PC-3 (cell line): ENCODE measurements at places on chromosomes 6 and 20.

GRCh38 chr20:63469713-63470101 lies 2.7 kb downstream of the KCNQ2 start:
- DNase-seq: no peak

GRCh38 chr20:17849138-17849900 lies 119.3 kb downstream of the SNX5 start:
- DNase-seq: no peak

- no peak for DNase-seq
Observed at GRCh38 chr6:124901084-124901483, 61.2 kb upstream of the RNF217 start.

- no peak for DNase-seq
Observed at GRCh38 chr6:169312658-169313346, 59.2 kb upstream of the THBS2 start.

- DNase-seq: peak; percentile 96
Observed at GRCh38 chr20:47317127-47317895, 39.2 kb downstream of the ZMYND8 start.

DNA sequence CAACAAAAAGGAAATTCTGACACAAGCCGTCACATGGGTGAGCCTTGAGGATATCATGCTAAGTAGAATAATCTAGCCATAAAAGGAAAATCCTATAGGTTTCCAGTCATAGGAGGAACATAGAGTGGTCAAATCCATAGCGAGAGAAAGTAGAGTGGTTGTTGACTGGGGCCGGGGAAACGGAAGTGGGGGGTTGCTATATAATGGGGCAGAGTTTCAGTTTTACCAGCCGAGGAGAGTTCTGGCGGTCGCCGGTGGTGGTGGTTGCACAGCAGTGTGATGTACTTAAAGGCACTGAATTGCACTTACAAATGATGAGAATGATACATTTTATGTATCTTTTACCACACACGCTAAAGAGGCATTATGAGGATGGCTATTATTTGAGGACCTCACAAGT lies 4.9 kb downstream of the GPR31 start:
- DNase-seq: no peak

DNA sequence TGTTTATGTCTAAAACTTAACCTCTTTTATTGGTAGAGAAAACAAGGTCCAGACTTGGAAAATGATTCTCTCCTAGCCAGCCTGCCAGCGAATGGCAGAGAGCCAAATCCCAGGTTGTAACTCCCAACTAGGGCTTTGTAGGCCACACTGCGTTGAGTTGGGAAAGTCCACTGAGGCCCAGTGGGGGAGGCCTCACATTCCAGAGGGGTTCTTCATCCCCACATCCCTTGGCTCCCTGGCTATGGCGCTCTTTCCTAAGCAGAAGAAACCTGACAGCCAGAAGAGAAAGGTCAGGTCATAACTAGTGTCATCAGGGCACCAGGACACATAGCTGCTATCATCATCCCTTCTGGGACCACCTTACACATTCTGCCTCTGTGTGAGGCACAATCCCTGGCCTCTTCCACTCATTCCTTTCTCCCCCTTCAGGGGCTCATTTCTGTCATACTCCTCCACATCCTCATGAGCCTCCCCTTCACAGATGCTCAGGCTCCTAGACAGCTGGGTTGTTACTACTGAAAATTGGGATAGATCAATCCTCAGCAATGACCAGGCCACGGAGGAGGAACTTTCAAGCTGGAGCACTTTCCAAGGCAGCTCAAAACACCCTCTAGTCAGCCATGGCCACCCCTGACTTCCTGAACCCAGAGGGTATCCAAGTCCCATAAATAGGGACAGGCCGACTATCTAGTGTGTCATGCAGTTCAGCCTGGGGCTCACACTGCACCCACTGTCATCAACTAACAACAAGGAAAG lies 48.6 kb downstream of the TCP11 start:
- DNase-seq: no peak

- DNase-seq: no peak
Observed at GRCh38 chr6:93317592-93317991, 101.8 kb downstream of the EPHA7 start.

- no peak for DNase-seq
Observed at GRCh38 chr6:72623808-72624207, 1.9 kb downstream of the KCNQ5 start.

GRCh38 chr6:25112322-25112773 lies 166.8 kb upstream of the CARMIL1 start:
- DNase-seq: no peak

DNA sequence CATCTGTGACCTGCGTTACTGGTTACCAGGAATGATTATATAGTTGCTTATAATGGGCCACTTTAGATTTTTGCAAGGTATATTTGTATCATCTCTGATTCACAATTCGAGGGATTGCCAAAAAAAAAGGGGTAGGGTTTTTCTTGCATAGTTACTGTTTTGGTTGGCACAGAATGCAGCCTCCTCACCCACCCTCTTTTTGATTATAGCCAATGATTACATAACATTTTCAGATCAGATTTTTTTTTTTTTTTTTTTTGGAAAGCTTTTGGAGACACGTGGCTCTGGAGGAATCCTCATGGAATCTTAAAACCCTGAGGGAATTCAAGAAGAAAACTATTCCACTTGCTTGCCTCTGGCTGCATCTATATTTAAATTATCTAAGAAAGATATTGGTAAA lies 53.7 kb downstream of the UST start:
- DNase-seq: peak; percentile 70

GRCh38 chr20:4131911-4132310 lies 116.6 kb upstream of the RNF24 start:
- no peak for DNase-seq

- no peak for DNase-seq
Observed at GRCh38 chr20:63570281-63571086, 3.6 kb downstream of the HELZ2 start.

DNA sequence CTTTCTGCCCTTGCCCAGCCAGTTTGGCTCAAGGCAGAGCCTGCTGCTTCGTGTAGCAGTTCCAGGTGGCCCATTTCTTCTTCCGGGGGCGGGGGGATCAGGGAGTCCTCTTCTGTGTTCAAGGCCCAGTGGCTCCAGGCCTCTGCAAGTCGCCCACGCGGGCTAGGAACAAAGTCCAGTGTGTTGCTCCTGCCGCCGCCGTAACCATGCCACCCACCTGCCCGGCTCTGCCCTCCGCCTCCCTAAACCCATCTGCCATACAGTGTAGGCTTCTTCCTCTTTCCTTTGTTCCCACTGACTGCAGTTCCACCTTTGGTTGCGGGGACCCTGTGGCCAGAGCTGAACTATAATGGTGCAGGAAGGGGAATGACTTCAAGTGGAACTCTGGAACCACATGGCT lies 43.9 kb upstream of the SRF start:
- no peak for DNase-seq

- DNase-seq: no peak
Observed at GRCh38 chr20:18724077-18724476, 89.5 kb upstream of the SCP2D1 start.

- no peak for DNase-seq
Observed at GRCh38 chr6:125899726-125900182, 56.8 kb upstream of the HINT3 start.

- no peak for DNase-seq
Observed at GRCh38 chr6:156853733-156854132, 76.6 kb downstream of the ARID1B start.

DNA sequence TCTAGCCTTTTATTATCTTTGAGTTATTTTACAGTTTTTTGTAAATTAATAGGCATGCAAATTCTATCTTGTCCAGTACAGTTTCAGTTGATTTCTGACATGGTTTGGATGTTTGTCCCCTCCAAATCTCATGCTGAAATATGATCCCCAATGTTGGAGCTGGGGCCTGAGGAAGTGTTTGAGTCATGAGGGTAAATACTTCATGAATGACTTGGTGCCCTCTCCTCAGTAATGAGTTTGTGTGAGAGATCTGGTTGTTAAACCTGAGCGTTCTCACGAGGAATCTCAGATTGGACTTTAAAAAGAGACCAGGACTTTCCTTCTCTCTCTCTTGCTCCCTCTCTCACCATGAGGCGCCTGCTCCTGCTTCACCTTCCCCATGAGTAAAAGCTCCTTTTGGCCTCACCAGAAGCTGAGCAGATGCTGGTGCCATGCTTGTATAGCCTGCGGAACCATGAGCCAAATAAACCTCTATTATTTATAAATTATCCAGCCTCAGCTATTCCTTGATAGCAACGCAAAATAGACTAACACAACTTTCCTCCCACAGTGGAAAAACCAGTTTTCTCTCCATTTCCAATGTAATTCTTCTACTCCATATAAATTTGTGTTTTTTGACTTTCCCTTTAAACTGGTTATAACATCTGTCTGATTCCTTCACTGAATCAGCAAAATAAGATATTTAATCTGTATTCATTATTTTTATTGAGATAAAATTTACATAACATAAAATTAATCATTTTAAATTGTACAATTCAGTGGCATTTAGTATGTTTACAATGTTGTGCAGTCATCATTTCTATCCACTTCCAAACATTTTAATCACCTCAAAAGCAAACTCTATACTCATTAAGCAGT lies 78.7 kb upstream of the PRSS16 start:
- peak; percentile 87 for DNase-seq

DNA sequence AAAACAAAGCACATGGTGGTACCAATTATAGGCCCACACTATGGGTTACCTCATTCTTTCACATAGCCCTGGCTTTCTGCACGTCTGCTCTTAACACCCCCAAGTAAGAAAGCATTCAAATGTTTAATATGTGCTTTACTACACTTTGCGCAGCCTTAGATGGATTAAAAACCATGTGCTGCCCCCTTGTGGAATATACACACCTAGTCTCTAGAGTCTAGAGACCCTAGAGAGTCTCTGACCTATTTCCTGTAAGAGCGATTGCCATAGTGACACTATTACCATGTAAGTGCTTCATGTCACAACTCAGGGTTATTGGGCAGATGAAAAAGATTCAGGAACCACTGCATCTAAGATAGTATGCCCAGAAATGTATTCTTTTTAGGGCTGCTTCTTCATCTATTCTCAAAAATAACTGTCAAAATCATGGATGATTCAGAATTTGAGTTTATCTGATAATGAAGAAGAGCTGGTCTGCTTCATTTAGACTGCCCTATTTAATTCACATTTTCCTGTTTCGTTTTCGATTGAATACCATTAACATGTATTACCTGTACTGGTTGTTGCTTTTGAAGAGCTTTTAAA lies 186.3 kb downstream of the ADGB start:
- DNase-seq: peak; percentile 66

- DNase-seq: no peak
Observed at GRCh38 chr20:50188287-50188688, 2.3 kb upstream of the CEBPB start.

DNA sequence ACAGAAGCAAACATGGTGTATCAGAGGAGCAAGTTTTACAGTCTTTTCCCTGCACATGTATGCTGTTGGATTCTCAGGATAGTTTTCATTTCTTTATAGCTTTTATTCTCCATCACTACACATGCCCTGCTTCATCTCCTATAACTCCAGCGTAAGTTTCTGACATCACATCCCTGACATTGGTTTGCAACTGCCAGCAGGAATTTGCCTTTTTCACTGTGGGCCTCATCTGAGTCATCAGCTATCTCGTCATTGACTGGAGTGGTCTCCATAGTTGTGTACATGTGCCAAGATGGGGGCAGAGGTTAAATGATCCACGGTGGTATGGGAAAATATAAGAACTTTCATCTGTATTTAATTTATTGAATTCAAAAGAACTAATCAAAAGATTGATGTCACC lies 96.7 kb downstream of the SLX4IP start:
- no peak for DNase-seq

DNA sequence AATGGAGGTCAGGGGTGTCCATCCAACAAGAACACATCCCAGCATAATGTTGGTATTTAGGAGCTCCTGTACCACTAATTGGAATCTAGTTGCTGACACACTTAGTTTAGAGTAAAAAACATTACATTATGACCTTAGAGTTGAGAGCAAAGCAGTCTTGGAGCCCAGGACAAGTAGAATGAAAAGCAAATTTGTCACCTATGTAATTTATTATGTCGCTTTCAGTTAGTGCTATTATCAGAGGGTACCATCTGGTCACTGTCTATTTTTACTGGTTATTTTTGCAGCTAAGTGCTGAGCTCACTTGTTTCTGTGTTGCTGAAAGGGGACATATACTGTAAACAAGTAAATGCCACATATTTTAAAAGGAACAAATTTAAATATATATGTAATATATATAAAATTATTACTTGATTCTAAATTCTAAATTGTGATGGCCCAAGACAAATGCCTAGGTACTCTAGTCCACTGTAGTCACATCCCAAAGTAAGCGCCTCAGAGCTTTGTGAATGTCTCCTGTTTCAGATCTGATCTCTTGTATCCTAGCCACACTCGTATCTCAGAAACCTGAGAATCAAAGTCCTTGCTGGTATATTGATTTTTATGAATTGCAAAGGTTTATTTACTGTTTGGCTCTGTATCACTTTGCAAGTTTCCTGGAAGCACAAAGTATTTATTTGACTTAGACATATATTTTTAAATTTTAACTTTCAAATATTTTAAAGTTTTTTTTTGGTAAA lies 148.6 kb upstream of the MAN1A1 start:
- DNase-seq: no peak

DNA sequence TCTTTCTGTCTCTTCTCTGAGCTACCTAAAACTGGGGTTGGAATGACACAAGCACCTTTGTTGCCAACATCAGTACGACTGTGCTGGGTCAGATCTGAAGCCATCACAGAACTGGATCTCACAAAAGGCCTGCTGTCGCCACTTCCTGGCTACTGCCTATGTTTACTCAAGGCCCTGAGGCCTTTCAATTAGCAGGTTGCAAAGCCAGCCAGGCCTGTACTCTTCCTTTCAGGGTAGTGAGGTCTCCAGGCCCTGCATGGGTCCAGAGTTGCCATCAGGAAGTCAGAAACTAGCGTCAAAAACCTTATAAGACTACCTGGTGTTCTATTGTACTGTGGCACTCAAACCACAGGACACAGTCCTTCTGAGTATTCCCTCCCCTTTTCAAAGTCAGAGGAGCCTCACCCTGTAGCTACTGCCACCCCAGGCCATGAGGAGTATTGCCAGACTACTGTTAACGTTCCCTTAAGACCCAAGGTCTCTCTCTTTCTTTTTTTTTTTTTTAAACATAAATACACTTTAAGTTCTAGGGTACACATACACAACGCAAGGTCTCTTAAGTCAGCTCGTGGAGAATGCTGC lies 937.4 kb upstream of the GJE1 start:
- DNase-seq: no peak

DNA sequence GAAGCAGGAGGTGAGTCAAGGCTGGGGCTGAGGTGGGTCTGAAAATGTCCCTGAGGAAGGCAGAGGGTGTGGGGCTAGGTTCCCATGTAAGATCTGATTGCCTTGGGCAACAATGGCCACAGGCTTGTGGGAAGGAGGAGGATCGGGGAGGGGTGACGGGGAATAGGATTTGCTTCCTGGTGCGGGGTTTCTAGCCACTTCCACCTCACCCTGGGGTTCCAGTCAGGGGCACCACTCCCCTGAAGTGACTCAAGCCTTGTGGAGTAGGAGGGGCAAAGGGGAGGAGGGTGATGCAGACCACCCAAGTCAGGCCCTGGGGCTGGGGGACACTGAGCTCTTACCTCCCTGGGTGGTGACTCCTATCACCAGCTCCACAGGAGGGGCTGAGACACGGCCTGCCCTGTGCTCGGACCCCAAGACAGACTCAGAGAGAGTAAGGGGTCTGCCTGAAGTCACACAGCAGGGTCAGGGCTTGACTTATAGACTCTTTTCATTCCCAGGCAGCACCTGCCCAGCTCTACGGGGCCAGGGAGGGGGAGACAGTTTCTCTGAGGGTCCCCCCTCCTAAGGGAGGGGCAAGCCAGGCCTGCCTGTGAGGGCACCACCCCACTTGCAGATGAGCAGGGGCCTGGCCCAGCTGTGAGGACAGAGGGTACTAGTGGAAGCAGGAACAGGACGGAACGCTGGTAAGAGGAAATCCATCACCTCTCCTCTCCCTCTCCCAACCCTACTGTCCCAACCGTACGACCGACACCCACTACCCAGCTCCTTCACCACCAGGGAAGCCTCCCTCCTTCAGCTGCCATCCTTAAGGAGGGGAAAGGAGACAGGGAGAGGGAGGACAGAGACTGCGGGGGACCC lies 12.4 kb upstream of the SPDEF start:
- DNase-seq: no peak
